Epithelial cell of umbilical artery (primary cell): ENCODE measurements at places on chromosomes 4 and X. TPM values are rescaled to one million over a fixed set of nuclear protein-coding genes. Genes with fewer than 3 reads are reported as not detected.

HDX gene
- total RNA-seq = 4.2 and 10.3 TPM in 2 replicates

TMSB15A gene
- 4.1 and 15.9 TPM in 2 replicates for total RNA-seq

FAT4 gene
- 20.1 and 30.1 TPM in 2 replicates for total RNA-seq

ASMT gene
- total RNA-seq = not detected in 2 replicates

INPP4B gene
- total RNA-seq = 3.9 and 4.4 TPM in 2 replicates

FAM47A gene
- total RNA-seq = not detected in 2 replicates

KLB gene
- not detected in 2 replicates for total RNA-seq

DMRTC1B gene
- total RNA-seq = not detected in 2 replicates

RASGEF1B gene
- not detected in 2 replicates for total RNA-seq

PPARGC1A gene
- not detected in 2 replicates for total RNA-seq

CT47B1 gene
- not detected in 2 replicates for total RNA-seq

ARHGEF38 gene
- total RNA-seq = not detected in 2 replicates

APLN gene
- 47.1 and 149 TPM in 2 replicates for total RNA-seq

SLC9A6 gene
- 14.9 and 19.5 TPM in 2 replicates for total RNA-seq

MAGEB1 gene
- not detected in 2 replicates for total RNA-seq

BTK gene
- 0.15 TPM in 1 of 2 replicates, not detected in the other for total RNA-seq

ZNF41 gene
- 3.6 TPM in 2 replicates for total RNA-seq

GPR143 gene
- 4.6 and 5.5 TPM in 2 replicates for total RNA-seq

TCP11X2 gene
- not detected in 2 replicates for total RNA-seq

ODAPH gene
- under 0.01 TPM in 1 of 2 replicates, not detected in the other for total RNA-seq

ZMYM3 gene
- 7.6 and 10.7 TPM in 2 replicates for total RNA-seq

BEX1 gene
- total RNA-seq = 0.32 TPM in 1 of 2 replicates, not detected in the other

XIAP gene
- 27.9 and 46.2 TPM in 2 replicates for total RNA-seq

NR3C2 gene
- 4.1 and 4.2 TPM in 2 replicates for total RNA-seq

POU4F2 gene
- total RNA-seq = not detected in 2 replicates

SH3TC1 gene
- total RNA-seq = 94.8 and 141 TPM in 2 replicates

TMEM129 gene
- 20.5 and 27.6 TPM in 2 replicates for total RNA-seq

KIT gene
- total RNA-seq = 24.0 and 36.8 TPM in 2 replicates

FAM156B gene
- total RNA-seq = 6.5 and 10.4 TPM in 2 replicates

NPY2R gene
- total RNA-seq = not detected in 2 replicates

CT45A2 gene
- total RNA-seq = not detected in 2 replicates

LIMCH1 gene
- total RNA-seq = 7.5 and 13.2 TPM in 2 replicates

MAGEA2 gene
- not detected in 2 replicates for total RNA-seq

IL13RA1 gene
- 49.5 and 52.6 TPM in 2 replicates for total RNA-seq
